ENCODE measurements at places on chromosomes 12 and 14. TPM values are rescaled to one million over a fixed set of nuclear protein-coding genes. Genes with fewer than 3 reads are reported as not detected.

DNA sequence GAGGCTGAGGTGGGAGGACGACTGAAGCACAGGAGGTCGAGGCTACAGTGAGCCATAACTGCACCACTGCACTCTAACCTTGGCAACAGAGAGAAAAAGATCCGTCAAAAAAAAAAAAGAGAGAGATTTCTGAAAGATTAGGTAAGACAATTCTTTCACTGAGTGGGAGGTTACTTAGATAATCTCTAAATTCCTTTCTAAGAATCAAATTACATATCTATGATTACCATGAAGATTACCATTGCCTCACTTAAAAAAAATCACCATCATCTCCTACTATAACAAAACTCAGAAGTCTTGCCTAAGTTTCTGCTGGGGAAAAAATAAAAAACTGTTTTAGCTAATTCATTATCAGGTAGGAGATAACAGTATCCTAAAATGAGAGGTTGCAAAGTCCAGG is 366.7 kb downstream of the DUSP6 start:
- no peaks in the 10 kb centered on the region for H3K4me1 ChIP-seq
- DNase-seq = no peak
- no peaks in the 10 kb centered on the region for H3K27me3 ChIP-seq
- H3K27ac ChIP-seq = no peak overlapping the region
- H3K36me3 ChIP-seq = no peaks in the 10 kb centered on the region

DNA sequence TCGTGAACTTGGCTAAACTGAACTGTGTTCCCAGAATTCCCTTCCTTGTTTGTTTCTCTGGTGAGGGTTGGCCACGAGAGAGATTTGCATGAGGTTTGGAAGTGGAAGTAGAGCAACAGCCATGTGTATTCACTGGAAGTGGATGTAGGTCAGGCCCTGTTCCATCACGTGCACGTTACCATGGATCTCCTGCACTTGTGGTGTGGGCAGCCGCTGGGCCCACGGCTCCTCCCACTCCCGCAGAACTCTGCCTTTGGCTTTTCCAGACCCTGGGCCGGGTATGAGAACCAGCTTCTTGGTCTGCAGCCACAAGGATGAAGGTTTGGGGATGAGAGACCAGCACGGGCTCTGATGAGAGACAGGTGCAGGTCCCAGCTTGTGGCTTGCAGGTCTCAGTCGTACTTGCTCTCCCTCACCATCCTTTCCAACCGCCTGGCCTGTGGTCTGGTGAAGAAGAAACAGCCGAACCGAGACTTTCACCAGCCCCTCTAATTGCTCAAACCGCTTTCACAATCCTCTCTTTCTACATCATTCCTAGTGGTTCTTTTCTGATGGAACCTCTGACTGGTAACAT is 94.9 kb downstream of the DUSP16 start:
- no peak for DNase-seq
- no peak overlapping the region for H3K4me3 ChIP-seq
- no peaks in the 10 kb centered on the region for H3K36me3 ChIP-seq
- no peaks in the 10 kb centered on the region for H3K4me1 ChIP-seq

ATN1 gene
- 40.9 TPM for total RNA-seq

RAD9B gene
- total RNA-seq = 0.28 TPM
